GM12878 (cell line): ENCODE measurements at places on chromosomes 11 and 22. TPM values are rescaled to one million over a fixed set of nuclear protein-coding genes. Genes with fewer than 3 reads are reported as not detected.
A peak's percentile ranks its signal among the peaks of the same experiment; 100 is the strongest.

Gene SLC7A4
- 0.25 TPM in 1 of 2 replicates, not detected in the other for polyA plus RNA-seq

Gene TNNI2
- polyA plus RNA-seq: not detected in 2 replicates

Gene CCDC73
- 0.05 and 0.10 TPM in 2 replicates for polyA plus RNA-seq

Gene MMP12
- not detected in 2 replicates for polyA plus RNA-seq

Gene FAM118B
- 23.9 and 29.0 TPM in 2 replicates for polyA plus RNA-seq

Gene RBM4B
- 32.0 and 36.8 TPM in 2 replicates for polyA plus RNA-seq

Gene PHOX2A
- not detected in 2 replicates for polyA plus RNA-seq

Gene MAPK8IP1
- 0.07 and 0.09 TPM in 2 replicates for polyA plus RNA-seq

Gene B4GALNT4
- not detected in 2 replicates for polyA plus RNA-seq

GRCh38 chr11:69434471-69434931, 47.0 kb upstream of the LINC01488 start:
- no peak overlapping the region for H3K4me3 ChIP-seq
- H3K27me3 ChIP-seq: no peaks in the 10 kb centered on the region; the same call in none of the 2 replicates
- H3K4me1 ChIP-seq: no peaks in the 10 kb centered on the region
- no peak overlapping the region for H3K27ac ChIP-seq
- DNase-seq: no peak
- H3K36me3 ChIP-seq: no peaks in the 10 kb centered on the region

DNA sequence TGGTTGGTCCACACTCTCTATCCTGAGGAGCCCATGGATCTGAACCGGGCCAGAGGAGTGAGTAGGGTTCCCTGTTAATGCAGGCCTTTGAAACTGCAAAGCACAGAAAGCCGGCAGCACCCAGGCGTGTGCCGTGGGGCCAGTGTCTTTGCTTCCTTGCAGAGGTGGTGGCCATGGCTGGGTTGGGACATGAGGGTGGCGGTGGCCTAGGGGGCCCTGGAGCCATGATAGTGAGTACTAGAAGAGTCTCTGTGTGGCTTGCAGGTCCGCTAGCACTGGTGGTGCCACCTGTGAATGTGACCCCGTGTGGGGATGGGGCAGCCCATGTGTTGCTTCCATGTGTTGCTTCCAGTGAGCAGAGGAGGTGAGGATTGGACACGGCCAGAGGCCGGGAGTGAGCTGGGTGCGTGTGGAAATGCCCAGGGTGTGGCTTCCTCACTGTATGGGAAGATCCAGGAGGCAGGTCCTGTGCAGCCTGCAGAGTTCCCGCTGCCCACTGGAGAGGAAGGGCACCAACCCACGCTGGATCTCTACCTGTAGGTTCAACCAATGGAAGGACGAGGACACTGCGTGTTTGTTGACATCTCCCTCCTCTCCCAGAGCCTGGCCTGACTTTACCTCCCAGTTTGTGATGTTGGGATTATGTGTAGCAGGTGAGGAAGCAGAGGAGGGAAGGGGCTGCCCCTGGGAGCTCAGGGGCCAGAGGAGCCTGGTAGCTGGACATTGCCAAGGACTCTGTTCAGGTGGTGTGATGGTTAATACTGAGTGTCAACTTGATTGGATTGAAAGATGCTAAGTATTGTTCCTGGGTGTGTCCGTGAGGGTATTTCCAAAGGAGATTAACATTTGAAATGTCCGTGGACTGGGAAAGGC, 796.6 kb downstream of the TBC1D22A start:
- no peaks in the 10 kb centered on the region for H3K36me3 ChIP-seq
- no peak overlapping the region for H3K4me3 ChIP-seq
- H3K27ac ChIP-seq: no peak overlapping the region
- H3K27me3 ChIP-seq: no peaks in the 10 kb centered on the region
- no peak for DNase-seq

DNA sequence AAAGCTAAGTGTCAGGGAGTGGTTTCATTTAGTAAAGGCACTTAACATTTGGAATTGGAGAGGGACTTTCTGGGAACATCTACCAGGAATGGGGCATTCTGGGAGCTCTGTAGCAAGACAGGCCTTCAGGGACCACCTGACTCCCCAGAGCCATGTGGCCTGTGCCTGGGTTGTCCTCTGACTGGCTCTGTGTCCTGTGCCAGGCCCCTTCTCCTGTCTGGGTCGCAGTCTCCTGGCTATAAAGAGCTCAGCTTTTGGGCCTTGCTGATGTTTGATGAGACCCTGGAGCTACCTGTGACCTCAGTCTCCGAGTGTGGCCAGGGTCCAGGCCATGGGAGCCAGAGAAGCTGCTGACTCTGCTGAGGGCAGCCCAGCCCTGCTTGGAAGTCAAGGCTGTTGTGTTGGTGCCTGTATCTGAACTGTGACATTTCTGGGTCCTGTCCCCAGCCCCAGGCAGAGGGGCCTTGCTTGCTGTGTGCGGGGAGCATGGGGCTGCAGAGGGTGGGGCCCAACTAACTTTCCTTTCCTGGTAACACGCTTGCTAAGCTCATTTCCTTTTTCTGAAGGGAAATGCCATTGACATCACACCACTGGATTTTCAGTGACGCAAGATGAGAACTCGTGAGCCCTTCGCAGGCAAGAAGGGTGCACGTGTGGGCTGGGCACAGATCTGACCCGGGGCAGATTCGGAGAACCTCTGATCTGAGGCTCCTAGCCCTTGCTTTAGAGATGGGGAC, 41.3 kb downstream of the LRRC32 start:
- no peaks in the 10 kb centered on the region for H3K27me3 ChIP-seq
- H3K4me3 ChIP-seq: no peak overlapping the region
- H3K27ac ChIP-seq: no peak overlapping the region
- H3K4me1 ChIP-seq: peaks cover 41% of the 10 kb centered on the region

- no peaks in the 10 kb centered on the region for H3K36me3 ChIP-seq
- H3K27me3 ChIP-seq: no peaks in the 10 kb centered on the region
- H3K4me3 ChIP-seq: no peak overlapping the region
- H3K4me1 ChIP-seq: no peaks in the 10 kb centered on the region
- H3K27ac ChIP-seq: no peak overlapping the region
Measured at GRCh38 chr11:60264644-60265043, 15.8 kb upstream of the MS4A4A start.

DNA sequence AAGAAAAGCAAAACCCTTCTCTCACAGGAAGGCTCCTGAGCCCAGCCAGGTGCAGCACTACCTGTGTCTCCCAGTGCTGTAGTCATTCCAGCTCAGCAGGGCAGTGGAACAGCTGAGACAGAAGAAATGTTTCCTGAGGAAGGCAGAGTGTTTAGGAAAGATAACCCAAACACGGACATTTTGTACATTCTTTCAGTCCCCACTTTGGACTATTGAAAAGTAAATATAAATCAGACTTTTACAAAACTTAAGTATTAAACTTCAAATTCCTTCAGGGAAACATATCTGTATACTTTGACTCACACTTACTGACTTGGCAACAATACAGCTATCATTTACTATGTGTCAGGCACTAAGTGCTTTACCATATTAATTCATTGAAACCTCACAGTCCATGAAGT, 40.4 kb downstream of the RRAS2 start:
- H3K4me1 ChIP-seq: peaks cover 37% of the 10 kb centered on the region
- no peak overlapping the region for H3K27ac ChIP-seq
- H3K4me3 ChIP-seq: no peak overlapping the region
- no peaks in the 10 kb centered on the region for H3K27me3 ChIP-seq
- DNase-seq: no peak
- no peaks in the 10 kb centered on the region for H3K36me3 ChIP-seq

GRCh38 chr11:328012-328411, 7.4 kb upstream of the IFITM3 start:
- DNase-seq: no peak
- 0 out of 2 replicates have a peak overlapping the region, but pooled peaks have one; percentile 33 for H3K27ac ChIP-seq
- no peaks in the 10 kb centered on the region for H3K27me3 ChIP-seq
- H3K4me1 ChIP-seq: peaks cover 51% of the 10 kb centered on the region
- no peak overlapping the region for H3K4me3 ChIP-seq

DNA sequence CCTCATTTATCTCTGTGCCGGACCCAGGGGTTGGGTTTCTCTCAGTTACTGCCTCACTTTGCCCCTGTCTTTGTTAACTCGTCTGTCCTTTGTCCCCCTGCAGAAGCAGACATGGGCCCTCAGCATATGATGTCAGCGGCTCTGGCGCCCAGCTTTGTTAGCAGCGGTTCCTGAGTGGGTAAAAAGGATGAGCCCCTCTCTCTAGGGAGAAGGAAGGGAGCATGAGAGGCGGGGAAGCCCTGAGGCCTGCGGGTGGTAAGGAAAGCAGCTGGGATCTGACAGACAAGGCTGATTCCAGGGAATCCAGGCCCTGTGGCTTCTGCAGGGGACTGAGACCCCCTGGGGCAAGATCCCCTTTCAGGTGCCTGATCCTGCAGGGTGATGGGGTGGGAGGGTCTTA, 51.7 kb downstream of the MCM5 start:
- DNase-seq: no peak
- peaks cover 5% of the 10 kb centered on the region for H3K4me1 ChIP-seq
- no peaks in the 10 kb centered on the region for H3K27me3 ChIP-seq
- no peak overlapping the region for H3K4me3 ChIP-seq
- peaks cover 6% of the 10 kb centered on the region; the same call in 1 of the 2 replicates for H3K36me3 ChIP-seq

DNA sequence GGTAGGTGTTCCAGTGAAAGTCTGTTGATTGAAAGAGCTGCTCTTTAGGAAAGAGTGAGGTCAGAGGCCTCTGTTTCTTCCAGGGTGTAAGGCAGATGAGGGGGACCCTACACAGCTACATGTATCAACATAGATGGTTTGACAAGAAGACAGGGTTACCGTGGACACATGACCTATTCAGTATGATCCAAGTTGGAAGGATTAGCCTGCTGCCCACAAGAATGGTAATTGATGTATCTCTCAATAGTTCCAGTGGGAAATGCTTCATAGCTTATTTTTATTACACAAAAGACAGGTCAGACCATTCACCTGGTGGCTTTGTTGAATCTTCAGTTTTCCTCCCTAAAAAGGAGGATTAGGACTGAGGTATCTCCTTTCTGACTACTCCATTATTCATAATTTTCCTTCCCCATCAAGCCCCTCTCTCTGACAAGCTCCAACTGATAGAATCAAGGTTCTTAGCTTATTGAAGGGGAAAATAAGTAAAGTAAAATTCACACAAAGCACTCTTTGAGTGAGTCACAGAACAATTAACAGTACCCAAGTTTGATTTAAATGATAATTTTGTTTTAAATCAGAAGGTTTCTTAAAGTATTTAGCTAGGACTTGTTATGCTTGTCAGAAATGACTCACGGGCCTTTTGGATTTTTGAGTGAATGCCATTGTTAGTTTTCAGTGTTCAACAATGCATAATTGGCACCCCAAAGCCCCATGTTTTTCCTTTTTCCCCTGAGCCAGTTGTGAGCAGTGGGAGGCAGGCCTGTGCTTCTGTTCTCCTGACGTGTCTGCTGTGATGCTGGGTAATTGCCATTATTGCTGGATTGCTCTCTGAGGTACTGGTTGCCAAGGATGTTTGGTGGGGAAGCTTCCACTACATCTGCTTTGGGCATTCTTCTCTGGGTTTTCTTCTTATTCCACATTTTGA, 373.2 kb downstream of the DDX10 start:
- no peak overlapping the region for H3K4me3 ChIP-seq
- H3K27me3 ChIP-seq: no peaks in the 10 kb centered on the region; the same call in none of the 2 replicates
- no peak for DNase-seq
- no peak overlapping the region for H3K27ac ChIP-seq
- no peaks in the 10 kb centered on the region for H3K4me1 ChIP-seq

DNA sequence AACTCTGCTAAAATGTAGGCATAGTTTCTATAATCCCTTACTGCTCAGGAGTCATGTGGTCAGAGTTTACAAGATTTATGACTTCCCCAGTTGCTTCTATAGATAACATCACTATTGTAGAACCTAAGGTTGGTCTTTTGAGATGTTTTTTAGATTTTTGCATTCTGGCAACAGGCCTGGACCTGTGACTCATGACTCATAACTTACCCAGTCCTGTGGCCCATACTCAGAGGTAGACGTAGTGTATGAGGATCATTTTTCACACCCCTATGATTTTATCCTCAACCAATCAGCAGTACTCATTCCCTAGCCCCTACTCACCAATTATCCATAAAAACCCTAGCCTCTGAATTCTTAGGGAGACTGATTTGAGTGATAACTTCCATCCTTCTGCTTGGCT, 384.4 kb upstream of the DDI1 start:
- DNase-seq: no peak
- no peaks in the 10 kb centered on the region for H3K4me1 ChIP-seq
- no peaks in the 10 kb centered on the region for H3K36me3 ChIP-seq
- no peak overlapping the region for H3K4me3 ChIP-seq

- no peak for DNase-seq
- H3K36me3 ChIP-seq: 0 out of 2 replicates have a peak, but pooled peaks cover 3% of the 10 kb centered on the region
- no peaks in the 10 kb centered on the region for H3K27me3 ChIP-seq
- no peak overlapping the region for H3K27ac ChIP-seq
Measured at GRCh38 chr11:48047616-48048015, 67.3 kb downstream of the PTPRJ start.

DNA sequence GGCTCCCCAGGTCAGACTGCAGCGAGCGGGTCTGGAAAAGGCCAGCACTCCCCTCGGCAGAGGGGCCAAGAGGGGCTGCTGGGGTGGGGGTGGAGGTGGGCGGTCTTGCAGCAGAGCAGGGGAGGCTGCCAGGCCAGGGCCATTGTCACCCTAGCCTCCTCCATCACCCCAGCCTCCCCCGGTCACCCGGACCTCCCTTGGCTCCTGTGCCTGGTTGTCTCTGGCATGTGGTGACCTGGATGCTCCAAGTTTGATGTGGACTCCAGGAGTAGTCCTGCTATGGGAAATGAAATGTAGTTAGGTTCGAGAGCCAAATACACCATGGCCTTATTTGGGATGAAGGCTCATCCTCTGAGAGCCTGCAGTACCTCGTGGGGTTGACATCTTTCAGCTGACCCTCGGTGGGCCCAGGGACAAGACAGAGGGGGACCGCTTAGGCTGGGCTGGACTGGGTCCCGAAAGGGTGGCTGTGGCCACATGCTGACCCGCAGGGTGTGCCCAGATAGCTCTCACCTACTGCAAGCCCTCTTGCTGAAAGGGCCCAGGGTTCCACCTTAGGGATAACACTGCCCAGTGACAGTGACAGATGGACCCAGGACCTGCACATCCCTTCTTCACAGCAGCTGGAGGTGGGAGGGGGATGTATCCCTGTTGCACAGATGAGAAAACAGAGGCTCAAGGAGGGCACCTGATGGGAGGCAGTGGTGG, 24.1 kb downstream of the MRGPRD start:
- H3K4me1 ChIP-seq: no peaks in the 10 kb centered on the region
- H3K4me3 ChIP-seq: no peak overlapping the region
- no peaks in the 10 kb centered on the region for H3K36me3 ChIP-seq
- no peak overlapping the region for H3K27ac ChIP-seq
- no peaks in the 10 kb centered on the region for H3K27me3 ChIP-seq

DNA sequence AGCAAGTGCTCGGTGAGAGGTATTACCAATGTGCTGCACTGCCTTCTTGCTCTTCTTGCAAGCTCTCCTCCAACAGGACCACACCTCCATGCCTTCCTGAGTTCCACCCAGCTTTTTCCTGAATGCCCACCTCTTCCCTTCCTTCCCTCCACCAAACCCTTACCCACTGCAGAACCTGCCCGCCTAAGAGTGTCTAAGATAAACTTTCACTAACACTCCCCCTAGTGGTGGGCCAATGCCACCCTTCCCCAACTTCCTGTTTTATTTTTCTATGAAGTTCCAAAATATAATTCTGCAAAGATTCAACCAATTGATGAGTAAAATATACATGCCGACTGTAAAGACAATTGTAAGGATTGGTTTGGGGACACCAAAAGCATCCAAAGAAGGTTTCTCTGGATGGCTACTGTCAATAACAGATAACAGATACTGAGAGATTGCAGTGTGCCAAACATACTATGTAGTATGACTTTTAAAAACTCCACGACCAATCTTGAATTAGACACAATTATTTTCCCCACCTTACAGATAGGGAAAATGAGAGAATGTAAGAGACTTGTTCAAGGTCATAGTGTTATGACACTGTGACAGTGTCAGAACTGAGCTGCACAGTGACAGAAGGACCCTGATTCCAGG, 38.6 kb upstream of the BMAL1 start:
- H3K27ac ChIP-seq: no peak overlapping the region
- H3K27me3 ChIP-seq: peaks cover 3% of the 10 kb centered on the region
- no peaks in the 10 kb centered on the region for H3K36me3 ChIP-seq

- peaks cover 10% of the 10 kb centered on the region for H3K36me3 ChIP-seq
- H3K27me3 ChIP-seq: no peaks in the 10 kb centered on the region
- H3K27ac ChIP-seq: no peak overlapping the region
Measured at GRCh38 chr11:126280595-126280994, 2.3 kb upstream of the TIRAP start.
